HS-5 (cell line): ENCODE measurements at places on chromosomes 7 and 10.

DNA sequence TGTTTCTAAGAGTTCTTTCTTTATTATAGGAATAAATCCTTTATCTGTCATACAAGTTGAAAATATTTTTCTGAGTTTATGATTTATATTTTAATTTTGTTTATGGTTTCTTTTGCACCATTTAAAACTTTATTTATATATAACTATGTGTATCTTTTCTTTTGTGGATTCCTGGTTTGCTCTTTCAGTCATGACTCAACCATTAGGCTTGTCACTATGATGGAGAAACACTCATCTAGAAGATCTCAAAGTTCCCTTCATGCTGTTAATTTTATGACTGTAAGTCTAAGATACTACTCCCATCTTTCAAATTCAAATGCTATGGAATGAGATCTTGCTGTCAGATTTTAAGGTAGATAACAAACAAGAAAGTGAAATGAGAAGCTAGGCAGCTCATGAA, 199.5 kb downstream of the INHBA start:
- no peak for DNase-seq

- no peak for DNase-seq
Observed at GRCh38 chr10:97023401-97024167, 162.2 kb downstream of the SLIT1 start.

- peak; percentile 77 for DNase-seq
Observed at GRCh38 chr7:84042110-84042539, 152.5 kb downstream of the SEMA3A start.

DNA sequence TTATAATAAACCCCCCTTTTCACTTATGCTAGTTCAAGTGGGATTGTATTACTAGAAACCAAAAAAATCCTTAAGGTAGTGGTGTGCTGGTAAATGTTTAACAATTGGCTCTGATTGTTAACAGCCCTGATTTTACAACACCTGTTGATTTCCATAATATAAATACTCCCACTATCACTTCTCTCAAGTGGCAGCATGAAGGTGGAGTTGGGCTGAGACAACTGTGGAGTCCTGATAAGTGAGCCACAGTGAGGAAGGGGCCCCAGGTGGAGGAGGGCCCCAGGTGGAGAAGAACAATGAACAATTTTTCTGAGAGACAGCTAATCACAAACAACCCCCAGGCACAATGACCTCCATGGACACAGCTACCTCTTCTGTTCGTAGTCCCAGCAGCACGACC, 26.4 kb downstream of the SSMEM1 start:
- no peak for DNase-seq

DNA sequence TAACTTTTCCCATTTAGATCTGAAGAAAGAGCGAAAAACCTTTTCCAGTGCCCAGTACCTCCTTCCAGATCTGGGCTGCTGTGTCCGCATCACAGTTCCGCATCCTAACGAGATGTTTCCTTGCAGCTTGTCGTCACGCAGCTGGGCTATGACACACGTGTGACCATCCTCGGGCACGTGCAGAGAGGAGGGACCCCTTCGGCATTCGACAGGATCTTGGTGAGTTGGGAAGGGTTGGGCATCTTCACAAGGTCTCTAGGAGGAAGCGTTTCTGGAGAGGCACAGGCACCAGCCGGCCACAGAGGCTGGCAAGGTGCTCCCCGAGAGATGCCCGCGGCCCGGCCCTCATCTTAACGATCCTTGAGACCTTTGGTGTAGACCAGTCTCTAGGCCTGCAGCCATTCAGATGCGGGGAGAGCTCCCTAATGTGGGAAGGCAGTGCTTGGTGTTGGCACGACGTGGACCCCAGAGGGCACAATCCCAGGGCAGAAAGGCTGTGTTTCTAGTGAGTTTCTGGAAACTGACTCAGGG, 41.3 kb downstream of the PFKP start:
- DNase-seq: no peak

- peak; percentile 53 for DNase-seq
Observed at GRCh38 chr7:16695621-16696237, 49.7 kb downstream of the BZW2 start.

- no peak for DNase-seq
Observed at GRCh38 chr7:27170426-27171324, 3.4 kb downstream of the HOXA10 start.

- DNase-seq: no peak
Observed at GRCh38 chr7:157270060-157270444, 66.8 kb upstream of the DNAJB6 start.

DNA sequence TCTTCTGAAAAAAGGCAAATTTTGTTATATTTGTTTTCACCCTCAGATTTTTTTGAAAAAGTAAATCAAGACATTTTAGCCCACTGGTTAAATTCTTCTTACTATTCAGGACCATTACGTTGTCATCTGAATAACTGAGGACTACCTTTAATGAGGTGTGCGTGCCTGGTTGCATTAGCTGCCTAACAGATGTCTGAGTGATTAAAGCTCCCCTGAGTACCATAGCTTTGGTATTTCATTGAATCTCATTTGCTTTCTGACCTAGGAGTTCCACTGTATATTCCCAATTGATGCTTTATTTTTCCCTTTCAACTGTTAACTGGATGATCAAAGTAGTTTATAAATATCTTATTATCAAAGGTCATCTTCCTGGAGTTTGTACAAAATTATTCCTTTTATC, 410.0 kb upstream of the SEMA3D start:
- no peak for DNase-seq

- no peak for DNase-seq
Observed at GRCh38 chr7:150404805-150405583, 25.9 kb downstream of the ZNF775 start.

GRCh38 chr7:106572394-106573124, 88.4 kb downstream of the CCDC71L start:
- no peak for DNase-seq

DNA sequence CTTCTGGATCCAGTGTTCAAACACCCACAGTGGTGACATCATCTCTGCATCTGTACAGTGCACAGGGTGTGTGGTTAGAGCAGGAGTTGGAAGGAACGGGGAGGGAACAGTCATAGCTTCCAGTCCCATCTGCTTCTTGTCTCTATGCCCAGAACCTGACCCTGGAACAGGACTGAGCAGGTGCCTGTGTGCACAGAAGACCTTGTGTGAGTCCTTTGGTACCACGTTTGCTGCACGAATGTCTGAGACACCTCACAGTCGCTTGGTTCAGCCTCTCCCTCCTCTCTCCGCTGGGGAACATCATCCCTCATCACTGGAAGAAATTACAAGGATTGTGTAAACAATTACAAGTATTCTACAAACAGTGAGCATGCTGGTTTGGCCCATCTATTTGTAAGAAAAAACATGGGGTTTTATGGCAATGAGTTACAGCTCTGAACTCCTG, 243.0 kb upstream of the KLF6 start:
- no peak for DNase-seq
